ENCODE measurements at places on chromosomes 13 and 19.

- no peak for DNase-seq
These were observed 541 bp downstream of the ELF1 start for GRCh38 chr13:41018602-41018948.

- no peak for DNase-seq
These were observed 120.4 kb upstream of the FREM2 start for GRCh38 chr13:38566519-38566918.

DNA sequence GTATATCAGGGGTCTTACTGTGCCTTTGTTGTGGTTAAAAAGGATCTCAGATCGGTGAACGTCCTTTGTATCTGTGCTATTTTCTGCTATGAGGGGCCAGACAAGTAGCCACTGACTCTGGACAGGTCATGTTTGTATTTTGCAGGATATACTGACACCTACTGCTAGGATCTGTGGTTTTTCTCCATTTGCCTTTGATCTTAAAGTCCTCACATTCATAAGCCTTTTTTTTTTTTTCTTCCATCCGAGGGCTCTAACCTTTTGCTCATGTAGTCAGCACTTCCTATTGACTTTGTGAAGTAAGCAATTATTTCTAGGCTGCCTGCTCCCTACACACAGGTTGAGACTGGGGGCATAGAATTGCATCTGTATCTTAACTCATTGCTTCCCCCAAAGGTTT lies 106.2 kb downstream of the SLITRK5 start:
- no peak for DNase-seq

GRCh38 chr13:43766725-43767124 lies 20.0 kb downstream of the ENOX1 start:
- no peak for DNase-seq

DNA sequence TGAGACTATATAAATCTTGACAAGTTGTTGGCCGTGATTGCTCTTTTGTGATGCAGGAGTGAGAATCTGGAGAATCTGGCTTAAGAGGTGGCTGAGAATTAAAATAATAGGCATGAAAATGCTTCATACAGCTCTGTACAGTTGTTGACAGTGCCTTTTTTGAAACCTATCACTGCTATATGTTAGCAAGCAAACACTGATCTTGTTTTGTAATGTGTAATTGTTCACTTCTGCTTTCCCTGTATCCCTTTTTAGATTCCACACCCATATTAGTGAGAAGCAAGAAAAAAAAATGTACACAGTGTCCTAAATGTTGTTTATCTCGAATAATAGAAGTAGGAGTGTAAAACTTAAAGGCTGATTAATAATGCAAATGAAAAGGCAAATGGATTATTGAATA lies 31.1 kb downstream of the ITM2B start:
- DNase-seq, result no peak

DNA sequence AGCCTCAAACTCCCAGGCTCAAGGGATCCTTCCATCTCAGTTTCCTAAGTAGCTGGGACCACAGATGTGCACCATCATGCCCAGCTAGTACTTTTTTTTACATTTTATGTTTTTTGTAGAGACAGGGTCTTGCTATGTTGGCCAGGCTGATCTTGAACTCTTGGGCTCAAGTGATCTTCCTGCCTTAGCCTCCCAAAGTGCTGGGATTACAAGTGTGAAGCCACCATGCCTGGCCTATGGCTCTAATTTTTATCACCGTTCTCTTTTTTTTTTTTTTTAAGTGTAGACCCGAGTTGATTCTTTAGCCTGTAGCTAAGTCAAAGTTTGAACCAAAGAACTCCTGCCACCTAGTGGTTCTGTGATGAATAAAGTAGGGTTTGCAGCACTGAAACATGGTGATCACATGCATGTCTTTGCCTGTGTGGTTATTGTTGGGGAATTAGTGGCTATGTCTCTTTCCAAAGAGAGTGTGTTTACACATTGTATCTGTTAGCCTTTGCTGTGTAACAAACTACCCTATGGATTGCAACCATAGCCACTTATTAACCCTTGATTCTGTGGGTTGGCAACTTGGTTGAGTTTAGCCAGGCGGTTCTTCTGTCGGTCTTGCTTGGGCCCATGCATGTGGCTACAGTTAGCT lies 11.6 kb downstream of the NFILZ start:
- DNase-seq, result no peak

DNA sequence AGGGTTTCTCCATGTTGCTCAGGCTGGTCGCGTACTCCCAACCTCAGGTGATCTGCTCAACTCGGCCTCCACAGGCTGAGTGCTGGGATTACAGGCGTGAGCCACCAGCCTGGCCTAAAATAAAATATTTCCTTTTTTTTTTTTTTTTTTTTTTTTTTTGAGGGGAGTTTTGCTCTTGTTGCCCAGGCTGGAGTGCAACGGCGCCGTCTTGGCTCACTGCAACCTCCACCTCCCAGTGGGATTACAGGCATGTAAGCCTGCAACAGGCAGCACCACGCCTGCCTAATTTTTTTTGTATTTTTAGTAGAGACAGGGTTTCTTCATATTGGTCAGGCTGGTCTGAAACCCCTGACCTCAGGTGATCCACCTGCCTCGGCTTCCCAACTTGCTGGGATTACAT lies 4.9 kb downstream of the ZNF506 start:
- DNase-seq, result no peak

DNA sequence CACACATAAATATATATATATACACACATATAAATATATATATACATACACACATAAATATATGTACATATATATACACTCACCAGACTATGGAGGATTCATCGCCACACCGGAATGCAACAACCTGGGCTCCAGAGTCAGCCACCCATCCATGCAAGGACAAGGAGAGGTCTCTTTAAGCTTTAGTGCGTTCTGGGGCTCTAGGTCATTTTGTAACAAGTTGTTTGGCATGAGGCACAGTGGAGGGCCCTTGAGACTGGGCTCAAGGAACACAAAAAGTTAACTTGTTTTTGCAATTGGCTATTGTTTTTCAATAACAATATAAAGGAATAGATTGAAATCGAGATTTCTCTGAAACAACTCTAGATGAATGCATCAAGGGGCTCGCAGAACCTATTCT lies 4.9 kb upstream of the ZNF90 start:
- no peak for DNase-seq

DNA sequence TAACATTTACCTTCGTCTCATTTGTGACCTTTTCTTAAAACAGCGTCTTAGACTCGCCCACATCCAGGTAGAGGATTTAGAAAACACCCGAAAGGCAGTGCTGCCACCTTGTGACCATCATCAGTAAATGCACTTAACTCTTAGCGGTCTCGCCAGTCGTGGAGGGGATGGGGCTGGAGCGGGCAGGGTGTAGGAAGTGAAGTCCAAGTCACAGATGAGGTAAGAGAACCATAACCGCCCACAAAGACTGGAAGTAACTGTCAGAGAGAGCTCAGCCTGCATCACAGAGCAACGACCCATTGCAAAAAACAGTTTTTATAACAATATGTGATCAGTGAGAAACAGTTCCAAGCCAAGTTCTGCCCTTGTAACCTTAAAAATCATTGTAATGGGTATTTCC lies 10.7 kb upstream of the CEACAM3 start:
- peak; percentile 58 for DNase-seq

DNA sequence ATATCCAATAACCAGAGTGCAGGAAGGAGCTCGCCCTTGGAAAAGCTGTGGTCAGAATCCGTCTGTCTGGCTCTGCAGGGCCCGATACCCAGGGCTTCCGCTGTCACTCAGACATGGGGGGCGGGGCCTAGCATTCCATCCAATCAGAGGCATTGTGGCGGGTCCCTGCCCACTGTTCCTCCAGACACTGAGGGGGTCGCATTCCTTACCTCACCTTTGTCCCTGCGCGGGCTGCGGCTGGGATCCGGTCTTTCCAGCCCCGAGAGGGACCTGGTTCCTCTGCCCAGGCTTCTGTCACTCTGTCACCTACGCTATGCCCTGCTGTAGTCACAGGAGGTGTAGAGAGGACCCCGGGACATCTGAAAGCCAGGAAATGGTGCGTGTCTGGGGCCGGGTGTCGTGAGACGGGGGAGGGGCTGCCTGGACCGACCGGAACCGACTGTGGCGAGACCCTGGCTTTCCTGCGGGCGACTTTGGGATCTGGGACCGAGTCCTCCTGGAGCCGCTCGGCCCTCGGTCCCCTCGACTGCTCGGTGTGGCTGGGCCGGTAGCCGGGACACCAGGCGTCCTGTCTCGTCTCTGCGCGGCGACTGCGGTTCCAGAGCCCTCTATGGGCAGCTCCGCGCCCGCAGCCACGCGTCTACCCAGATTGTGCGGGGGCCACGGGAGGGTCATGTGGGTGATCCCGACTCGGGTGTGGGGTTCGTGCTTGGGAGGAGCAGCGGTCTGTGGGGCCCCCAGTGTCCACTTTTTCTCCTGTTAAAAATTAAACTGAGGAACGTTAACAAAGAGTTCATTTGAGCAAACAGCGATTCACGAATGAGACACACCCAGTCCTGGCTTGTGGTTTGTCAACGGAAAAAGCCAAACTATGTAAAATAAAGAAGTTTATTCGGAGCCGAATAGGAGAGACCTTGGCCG lies at the start of gene ZNF69:
Gene ZNF69 (plus strand): TSS at position 172 of the 921 bp plus-strand sequence. CDS start 142 bp downstream, at position 314.
- DNase-seq, result peak; percentile 39

GRCh38 chr13:79710376-79710775 lies 229.4 kb downstream of the NDFIP2 start:
- DNase-seq, result no peak

DNA sequence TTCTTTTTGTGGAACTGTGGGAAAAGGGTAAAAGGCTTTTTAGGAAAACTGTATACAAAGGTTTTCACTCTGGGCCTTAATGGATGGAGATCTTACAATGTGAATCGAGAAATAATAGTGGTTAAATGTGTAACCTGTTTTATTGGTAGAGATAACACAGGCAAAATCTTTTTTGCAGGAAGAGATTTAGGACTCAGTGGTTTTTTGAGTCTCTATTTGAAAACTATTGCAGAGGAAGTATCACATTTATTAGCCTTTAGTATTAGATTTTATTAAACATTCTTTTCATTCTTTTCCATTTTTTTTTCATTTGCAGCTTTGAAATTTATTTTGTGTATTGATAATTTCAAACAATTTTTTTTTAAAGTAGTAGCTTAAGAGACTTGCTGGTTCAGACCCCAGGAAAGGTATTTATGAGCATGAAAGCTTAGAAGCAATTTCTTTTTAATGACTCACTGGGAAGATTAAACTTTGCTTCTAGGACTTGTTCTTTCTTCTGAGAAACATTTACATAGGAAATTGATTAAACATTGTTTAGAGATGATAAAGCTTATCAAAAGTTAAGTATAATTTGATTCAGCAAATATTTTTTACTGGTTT lies 10.5 kb downstream of the KLF5 start:
- DNase-seq, result no peak

DNA sequence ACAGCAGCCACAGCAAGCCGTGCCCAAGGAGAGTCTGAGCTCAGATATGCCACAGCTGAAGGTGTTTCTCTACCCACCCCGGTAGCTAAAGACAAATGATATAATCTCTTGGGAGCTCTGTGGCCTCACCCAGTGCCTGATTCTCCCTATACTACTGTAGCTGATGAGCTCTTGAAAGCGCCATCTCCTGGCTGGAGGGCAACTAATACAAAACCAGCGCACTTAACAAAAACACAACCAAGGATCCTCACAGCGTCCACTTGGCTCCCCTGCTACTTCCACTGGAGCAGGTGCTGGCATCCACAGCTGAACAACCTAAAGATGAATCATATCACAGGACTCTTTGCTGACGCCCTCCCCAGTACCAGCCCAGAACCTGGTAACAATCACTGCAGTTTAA lies 1212.0 kb downstream of the PCDH17 start:
- no peak for DNase-seq

DNA sequence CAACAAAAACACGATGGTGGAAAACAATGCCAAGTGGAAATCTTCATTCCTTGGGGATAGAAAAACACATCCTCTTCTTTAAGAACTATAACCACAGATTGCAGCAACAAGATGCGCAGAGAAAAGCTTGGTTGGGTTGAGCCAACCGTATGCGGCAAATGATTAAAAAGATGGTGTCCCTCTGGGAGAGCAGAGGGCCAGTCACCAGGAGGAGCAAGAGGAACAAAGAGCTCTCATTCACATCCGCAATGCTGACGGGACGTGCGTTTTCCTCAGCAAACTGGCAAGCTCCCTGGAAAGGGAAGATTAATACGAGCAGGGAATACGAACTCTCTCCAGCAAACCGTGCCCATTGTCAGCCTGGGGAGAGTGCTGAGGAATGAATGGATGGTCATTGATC lies 141.6 kb downstream of the KATNAL1 start:
- DNase-seq, result no peak

DNA sequence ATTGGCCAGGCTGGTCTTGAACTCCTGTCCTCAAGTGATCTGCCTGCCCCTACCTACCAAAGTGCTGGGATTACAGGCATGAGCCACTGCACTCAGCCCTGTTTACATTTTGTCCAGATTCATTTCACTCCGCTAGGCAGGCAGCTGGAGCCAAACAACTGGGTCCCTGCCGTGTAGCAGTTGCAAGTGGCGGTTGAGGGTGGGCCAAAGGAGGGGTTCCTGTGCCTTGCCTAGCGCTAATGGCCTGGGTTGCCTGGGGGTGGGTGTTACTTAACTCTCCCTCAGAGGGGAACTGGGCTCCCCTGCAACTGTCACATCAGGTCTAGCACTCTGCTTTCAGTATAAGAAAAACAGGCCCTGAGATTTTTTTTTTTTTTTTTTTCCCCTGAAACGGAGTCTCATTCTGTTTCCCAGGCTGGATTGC lies 7.4 kb downstream of the ACP5 start:
- DNase-seq, result no peak

- DNase-seq, result no peak
These were observed 4.9 kb upstream of the CLEC17A start for GRCh38 chr19:14577885-14578427.

- DNase-seq, result no peak
These were observed 3.1 kb upstream of the SPIB start for GRCh38 chr19:50415661-50416033.

DNA sequence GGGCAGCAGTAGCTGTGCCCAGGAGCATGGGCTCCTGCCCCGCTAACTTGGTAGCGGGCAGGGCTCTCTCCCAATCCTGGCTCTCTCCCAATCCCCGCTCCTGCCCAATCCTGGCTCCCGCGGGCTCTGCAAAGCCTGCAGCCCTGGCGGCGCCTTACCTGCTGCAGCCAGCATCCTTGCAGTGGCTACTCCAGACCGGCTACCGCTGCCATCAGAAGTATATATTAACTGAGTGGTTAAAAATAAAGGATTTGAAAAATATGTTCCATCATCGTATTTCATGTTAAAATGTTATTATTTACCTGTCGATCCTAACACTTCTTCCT lies 698.2 kb downstream of the SLITRK1 start:
- DNase-seq, result no peak

DNA sequence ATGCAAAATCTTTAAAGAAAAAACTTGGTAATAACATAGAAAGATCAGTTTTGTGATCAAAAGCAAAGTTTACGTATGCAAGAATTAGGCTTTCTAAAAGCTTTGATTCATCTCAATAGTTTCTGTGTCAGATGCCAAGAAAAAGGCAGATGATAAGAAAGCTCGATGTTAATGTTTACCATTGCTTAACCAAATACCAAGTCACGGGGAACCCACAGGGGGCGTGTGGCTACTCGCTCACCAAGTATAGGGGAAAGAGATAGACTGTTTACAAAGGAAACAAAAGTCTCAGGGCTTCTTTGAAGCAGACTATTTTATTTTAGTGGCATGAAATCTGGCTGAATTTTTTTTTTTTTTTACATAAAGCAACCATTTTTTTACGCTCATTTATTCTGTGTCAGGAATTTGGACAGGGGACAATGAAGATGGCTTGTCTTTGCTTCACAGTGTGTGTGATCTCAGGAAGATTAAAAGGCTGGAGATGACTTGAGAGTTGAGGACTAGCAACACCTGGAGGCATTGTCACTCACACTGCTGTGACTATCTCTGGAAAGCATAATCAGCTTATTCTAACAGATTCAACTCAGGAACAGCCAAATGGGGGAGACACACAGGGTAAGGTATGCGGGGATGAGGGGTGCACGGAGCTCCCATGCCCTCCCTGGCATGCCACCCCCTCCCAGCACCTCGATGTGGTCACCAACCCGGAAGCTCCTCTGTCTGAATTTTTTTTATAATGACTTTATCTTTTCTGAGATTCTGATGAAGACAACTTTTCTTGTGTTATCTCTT lies 24.9 kb downstream of the RCBTB1 start:
- DNase-seq, result no peak
